ENCODE measurements at places on chromosomes 16 and 17.

GRCh38 chr16:66361604-66362135 is 4.8 kb upstream of the CDH5 start:
- DNase-seq: no peak

DNA sequence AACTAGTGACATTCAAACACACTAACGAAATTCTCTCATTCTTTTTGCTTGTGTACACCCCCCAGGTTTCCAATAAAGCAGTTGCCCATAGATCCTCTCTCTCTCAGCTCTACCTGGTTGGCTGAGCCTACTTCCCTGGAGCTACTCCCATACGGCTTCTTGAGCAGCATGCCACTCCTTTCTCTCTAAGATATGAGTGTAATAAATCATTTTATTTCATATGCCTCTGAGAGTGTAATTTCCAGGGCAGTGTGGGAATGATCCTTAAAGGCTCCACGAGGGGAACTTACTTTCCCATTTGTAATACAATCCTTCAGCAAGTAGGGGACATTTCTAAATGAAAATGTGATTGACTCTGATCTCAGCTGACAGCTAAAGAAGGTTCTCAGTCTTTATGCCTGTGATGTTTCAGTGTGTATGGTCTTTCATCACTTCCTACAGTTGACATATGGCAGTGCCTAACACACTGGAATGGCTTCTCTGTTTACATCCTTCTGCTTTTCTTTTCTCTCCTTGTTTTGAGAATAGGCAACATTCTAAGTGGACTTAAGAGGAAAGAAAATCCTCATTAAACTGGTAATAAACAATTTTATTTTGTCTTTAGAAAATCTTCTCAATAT is 1194.3 kb upstream of the CDH8 start:
- no peak for DNase-seq

- no peak for DNase-seq
These were observed 7.2 kb upstream of the TBKBP1 start for GRCh38 chr17:47686664-47687327.

DNA sequence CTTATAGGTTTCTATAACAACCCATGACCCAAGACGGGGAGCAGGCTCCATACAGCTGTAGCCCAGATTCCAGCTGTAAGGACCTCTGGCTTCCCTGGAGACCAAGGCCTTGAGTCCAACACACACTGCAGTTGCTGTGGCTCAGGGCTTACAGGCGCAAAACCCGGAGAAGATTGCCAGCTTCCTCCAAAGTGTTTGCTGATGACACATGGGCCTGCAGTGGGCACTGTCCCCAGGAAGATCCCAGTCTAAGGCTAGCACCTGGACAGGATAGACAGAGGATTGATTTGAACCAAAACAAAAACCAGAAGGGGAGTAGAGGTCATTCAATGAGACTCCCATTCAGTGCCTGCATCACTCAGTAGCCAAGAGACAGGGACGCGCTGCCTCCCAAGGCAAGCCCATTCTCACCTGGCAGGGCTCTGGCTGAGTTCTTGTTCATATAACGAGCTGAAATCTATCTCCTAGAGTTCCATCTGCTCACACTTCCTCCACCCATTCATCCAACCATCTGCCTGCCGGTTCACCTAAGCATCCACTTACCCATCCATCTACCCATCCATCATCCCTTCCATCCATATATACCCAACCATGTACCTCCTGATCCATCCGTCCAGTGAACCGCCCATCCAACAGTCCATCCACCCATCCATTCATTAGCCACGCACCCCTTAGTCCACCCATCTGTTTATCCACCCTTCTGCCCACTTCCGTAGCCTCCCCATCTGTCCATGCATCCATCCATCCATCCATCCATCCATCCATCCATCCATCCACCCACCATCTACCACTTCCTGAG is 10.2 kb downstream of the RAB11FIP4 start:
- no peak for DNase-seq

- no peak for DNase-seq
These were observed 72.0 kb downstream of the PITPNC1 start for GRCh38 chr17:67449065-67449464.

GRCh38 chr16:84919269-84919668 is 92.1 kb downstream of the ZDHHC7 start:
- DNase-seq: no peak

GRCh38 chr17:45784741-45785479 is 790 bp downstream of the CRHR1 start:
- DNase-seq: no peak

- DNase-seq: no peak
These were observed 24.4 kb upstream of the GPT2 start for GRCh38 chr16:46859719-46860152.

DNA sequence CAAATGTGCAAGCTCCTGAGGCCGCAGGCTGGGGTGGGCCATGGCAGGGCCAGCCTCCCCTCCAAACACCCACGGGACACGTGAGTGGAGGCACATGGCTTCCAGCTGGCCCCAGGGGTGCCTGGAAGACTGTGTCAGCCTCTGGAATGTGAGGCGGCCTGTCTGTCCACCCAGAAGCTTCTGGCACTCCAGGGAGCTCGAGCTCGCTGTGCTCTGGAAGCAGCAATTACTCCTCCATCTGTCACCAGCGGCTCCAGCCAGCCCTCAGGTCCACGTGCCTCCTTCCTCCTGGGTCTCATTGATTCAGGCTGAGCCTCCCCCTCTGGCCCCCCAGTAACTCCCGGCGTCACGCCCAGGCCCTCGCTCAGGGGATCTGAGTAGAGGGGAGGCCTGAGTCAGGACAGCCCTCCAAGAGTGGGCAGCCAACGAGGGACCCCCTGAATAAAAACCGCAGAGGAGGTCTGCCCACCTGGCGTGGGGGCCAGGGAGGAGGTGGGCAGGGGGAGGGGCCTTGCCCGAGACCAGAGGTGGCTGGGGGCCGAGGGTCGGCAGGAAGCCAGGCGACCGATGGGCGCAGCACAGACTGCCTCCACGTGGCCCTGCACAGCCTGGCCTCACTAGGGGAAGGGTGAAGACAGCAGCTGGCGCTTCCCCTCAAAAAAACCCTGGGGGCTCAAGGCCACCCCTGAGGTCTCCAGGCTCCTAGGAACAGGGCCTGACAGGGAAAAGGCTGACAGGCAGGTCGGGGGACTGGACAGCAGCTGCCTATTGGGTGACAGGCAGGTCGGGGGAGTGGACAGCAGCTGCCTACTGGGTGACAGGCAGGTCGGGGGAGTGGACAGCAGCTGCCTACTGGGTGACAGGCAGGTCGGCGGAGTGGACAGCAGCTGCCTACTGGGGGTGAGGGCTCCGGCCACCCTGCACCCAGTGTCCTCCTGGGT is 11.9 kb downstream of the PIEZO1 start:
- DNase-seq: no peak

- no peak for DNase-seq
These were observed 136.2 kb upstream of the AXIN2 start for GRCh38 chr17:65697661-65698060.

DNA sequence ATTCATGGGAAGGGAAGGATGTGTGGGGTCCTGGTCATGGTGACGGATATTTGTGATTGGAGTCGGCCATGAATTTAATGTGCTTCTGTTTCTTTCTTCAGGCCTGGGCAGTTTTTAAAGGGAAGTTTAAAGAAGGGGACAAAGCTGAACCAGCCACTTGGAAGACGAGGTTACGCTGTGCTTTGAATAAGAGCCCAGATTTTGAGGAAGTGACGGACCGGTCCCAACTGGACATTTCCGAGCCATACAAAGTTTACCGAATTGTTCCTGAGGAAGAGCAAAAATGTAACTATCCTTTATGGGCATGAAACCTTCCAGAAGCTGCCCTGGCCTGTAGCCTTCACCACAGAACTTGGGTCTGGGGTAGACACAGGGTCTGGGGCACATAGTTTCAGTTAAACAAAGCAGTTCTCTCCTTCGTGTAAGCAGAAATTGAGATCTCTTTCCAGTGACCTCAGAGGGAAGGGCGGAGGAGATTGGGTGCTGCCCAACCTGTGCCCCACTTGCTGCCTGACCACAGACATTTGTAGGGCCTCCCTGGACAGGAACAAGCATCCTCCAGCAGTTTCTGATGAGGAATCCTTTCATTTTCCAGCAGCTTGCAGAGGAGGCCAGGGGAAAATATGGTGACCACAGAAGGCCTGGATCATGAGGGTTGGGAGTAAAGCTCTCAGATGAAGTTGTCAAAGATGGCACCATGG is 10.1 kb downstream of the IRF8 start:
- DNase-seq: no peak

DNA sequence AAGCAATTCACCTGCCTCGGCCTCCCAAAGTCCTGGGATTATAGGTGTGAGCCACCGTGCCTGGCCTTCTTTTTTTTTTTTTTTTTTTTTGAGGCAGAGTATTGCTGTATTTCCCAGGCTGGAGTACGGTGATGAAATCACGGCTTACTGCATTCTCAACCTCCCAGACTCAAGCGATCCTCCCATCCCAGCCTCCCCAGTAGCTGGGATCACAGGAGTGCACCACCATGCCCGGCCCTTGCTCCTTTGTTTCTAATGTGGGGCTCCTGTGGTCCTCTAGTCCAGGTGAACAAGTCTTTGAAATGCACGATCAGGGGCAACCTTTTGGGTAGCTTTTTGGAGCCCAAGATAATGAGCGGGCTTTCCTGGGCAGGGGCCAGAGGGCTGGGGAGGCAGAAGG is 23.2 kb downstream of the CMIP start:
- no peak for DNase-seq

DNA sequence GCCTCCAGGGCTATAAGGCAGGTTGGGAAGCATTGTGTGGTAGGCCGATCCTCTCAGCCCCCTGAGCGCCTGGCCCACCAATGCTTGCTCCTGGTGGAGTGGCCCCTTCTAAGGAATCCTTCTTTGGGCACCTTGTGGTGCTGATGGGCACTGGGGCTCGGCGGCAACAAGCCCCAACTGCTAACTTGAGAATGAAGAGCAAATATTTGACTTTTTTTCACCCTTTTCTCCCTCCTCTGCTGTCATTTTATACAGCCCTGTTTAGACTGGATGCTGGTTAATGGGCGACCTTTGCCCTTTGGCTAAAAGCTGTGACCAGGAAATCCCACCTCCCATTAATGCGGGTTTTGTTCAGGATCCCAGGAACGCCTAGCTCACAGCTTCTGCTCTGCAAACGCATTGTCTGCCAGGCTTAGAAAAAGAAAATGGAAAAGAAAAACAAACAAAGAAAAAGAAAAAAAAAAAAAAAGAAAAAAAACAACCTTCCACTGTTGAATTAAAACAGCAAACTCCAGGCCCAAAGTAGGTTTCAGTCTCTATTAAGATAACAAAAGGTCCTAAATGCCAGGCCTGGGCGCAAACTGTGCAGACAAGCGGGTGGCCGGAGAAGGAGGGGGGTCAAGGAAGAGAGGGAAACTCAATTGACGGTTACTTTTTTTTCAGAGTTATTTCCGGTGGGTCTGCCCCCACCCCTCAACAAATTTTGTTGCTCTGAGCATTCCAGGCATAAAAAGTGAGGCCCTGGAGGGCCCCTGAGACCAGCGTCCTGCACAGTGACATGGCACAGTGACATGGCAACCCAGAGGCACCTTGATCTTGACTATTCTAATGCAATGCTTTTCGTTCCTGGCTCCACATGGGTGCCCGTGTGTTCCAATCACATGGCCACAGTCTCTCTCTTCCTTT is 301.4 kb downstream of the MAF start:
- no peak for DNase-seq

DNA sequence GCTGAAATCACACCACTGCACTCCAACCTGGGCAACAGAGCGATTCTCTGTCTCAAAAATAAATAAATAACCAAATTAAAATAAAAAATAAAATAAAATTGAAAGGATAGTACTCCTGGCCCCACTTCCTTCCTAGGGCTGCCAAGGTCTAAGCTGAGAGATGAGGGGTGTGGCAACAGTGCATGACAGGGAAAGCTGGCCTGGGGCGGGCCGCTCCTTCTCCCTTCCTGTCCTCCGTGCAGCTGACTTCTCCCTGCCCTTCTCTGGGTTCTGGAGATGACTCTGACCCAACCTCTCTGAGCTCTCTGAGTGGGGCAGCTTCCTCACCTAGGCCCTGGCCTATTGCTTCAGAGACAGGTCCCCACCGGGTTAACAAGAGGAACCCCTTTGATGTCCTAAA is 8.7 kb upstream of the SLC25A39 start:
- no peak for DNase-seq

GRCh38 chr16:85306071-85306792 is 194.0 kb upstream of the CIBAR2 start:
- no peak for DNase-seq

DNA sequence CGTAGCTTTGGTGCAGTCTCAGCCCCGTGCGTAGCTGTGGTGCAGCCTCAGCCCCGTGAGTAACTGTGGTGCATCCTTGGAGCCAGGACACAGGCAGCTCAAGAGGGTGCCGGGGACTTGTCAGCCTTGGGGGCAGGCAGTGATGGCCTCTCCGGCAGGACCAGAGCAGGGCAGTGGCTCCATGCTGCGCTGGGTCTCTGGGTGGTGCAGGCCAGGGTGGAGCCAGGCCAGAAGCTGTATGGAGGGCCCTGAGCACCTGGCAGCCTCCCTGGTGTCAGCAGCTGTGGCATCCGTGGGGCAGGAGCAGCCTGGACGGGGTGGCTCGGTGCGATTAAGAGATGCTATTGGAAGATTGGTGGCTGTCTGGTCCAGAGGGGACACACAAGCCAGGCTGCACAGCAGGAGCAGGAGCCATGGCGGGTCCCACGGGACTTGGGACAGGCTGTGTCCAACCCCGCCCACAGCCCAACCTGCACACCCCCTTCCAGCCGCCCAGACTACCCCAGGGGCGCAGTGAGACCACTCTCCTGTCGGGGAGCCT is 28.3 kb upstream of the CDH15 start:
- DNase-seq: no peak

- no peak for DNase-seq
These were observed 90.6 kb downstream of the NXN start for GRCh38 chr17:888998-889441.

DNA sequence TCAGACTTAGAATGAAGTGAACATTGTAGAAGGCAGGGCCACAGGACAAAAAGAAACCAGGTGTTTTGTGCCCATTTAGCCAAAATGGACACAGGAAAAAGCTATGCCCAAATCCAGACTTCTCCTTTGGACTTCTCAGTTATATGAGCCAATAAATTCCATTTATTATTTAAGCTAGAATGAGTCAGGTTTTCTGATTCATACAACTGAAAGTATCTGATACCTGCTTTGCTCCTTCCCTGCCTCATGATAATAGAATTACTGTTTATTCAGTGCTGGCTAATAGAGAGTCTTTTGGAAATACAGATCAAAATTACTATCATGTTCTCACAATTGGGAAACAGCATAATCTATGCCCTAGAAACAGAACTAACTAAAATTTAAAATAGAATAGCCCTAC is 8.7 kb upstream of the CPD start:
- DNase-seq: no peak

DNA sequence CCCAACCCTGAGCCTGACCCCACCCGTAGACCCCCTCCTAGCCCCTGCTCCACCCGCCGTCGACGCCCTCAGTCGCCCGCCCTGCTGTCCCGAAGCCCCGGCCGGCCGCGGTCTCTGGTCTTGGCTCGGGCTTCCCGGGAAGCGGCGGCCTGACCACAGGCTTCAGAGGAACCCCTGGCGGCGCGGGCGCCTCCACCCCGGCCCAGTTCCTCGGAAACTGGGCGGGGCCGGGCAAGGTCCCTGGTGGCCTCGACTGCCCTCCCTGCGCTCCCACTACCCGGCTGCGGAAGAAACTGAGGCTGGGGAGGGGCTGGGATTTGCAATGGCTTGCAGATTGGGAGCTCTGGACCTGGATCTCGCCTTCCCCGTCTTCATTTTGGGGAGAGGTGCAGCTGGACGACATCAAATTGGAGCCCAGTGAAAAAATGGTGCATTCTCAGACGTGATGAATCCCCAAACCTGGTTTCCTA is 692 bp upstream of the SOCS1 start:
- DNase-seq: no peak

Data from anterior cingulate cortex (tissue), 58 donors.